Hippocampal formation (tissue), 2 donors: ENCODE measurements at places on chromosomes 2 and 18.

DNA sequence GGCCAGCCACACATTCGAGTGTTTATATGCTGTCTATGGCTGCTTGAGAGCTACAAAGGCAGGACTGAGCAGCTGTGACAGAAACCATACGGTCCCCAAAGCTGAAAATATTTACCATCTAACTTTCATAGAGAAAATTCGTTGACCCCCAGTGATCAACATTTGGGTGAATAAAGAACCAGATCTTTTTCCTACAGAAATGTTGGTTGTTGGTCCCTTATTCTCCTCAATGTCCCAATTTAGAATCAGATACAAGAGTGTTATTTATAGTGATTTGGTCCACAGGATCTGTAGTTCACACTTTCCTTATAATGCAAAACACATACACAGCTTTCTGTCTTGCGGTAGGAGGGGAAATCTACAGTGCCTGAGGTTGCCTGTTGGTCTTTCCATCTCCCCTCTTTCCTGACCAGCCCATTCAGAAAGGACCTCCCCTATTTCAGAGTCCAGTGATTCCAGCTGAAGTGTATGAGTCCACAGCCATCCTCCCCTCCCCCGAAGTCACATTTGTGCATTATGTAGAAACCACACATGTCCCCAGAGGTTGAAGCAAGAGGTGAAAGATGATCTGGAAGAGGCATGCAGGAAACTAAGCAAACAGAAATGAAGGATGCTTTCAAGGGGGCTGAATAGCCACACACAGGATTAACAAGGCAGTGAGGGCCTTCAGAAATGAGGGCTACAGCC, 61.9 kb downstream of the SPRED2 start:
- no peak for DNase-seq

GRCh38 chr2:171811245-171811628, 82.8 kb downstream of the SLC25A12 start:
- no peak for DNase-seq

DNA sequence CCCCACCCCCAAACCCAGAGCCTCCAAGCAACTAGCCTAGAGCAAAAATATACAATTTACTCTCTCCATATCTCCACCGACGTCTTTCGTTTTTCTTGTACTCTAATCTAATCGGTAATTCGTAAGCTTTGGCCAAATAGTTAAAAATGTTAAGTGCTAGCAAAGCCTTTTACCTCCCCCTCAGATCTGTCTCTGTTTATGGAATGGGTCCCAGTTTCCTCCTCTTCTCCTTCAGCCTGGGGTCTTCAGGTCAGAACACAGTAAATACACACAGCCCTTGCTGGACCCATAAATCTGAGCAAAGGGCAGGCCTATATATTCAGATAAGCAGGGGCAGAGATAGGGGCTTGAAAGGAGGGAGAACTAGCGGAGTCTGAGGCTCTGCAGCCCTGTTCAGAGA, 267.4 kb downstream of the MEIS1 start:
- DNase-seq, result no peak

GRCh38 chr2:218065239-218066006, 3.6 kb upstream of the RUFY4 start:
- no peak for DNase-seq

DNA sequence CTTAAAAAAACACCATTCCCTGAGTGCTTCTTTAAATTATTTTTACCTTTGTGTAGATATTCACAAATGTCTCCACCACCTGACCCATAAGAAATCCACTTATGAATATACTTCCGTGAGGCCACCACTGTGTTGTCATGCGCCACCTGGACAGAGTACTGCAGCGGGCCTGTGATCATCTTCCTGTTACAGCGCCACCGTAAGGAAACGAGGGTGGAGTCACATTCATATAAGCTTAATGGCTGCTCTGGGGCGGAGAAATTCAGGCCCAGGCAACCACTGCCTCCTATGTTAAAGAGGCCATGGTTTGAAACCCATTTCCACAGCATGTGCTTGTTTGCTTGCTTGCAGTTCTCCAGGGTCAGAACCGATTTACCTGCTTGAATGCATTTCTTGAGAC, 17.7 kb downstream of the PLA2R1 start:
- no peak for DNase-seq

DNA sequence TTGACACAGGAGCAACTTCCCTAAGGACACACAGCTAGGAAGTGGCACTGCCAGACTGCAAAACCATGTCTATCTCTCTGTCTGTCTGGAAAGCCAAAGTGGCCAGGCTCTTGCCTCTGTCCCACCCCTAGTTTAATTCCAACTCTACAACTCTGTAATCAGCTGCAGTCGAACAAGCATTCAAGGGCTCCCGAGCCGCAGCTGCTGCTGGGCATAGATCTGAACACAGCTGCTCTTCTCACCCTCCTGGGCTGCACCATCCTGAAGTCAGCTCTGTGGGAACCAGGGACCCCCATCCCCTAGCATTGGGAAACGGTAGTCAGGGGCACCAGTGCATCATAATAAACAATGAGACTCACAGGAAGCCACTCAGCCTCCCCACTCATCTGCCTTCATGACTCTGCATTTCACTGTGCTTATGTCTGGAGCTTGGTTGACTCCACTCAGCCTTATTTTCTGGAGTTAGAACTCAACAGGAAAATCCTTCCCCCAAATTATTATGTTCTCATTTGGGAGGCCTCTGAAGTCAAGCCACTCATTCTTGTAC, 44.4 kb upstream of the TMEM163 start:
- no peak for DNase-seq

DNA sequence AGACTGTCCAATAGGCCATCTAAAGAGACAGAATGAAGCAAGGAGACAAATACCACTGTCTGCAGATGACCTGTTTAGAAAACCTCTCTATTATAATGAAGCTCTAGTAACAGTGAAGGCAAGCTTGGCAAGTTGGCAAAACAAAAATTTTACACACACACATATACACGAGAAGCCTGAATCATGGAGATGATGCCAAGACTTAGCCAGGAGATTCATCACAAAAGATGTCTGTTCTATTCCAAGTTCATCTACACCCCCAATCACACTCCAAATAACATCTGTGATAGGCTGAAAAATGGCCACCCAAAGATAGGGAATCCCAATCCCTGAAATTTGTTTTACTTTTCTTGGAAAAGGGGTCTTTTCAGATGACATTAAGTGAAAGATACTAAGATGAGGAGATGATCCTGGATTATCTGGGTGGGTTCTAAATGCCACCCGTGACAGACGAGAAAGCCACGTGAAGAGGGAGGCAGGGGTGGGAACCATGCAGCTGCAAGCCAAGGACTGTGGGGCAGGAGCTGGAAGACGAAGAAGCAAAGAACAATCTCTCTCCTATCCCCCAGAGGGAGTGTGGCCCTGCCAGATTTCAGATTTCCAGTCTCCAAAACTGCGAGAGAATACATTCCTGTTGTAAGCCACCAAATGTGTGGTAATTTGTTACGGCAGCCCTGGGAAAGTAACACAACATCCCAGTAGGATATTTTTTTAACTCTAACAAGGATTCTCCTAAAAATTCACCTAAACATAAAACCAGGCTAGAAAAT, 20.0 kb downstream of the HDLBP start:
- DNase-seq, result no peak
